Activated T-helper 1 cell treated with anti-CD3 and anti-CD28 coated beads, Interleukin-2, amount 50 U/mL, for 16 hours (primary cell): ENCODE measurements at places on chromosomes 16 and 17.

DNA sequence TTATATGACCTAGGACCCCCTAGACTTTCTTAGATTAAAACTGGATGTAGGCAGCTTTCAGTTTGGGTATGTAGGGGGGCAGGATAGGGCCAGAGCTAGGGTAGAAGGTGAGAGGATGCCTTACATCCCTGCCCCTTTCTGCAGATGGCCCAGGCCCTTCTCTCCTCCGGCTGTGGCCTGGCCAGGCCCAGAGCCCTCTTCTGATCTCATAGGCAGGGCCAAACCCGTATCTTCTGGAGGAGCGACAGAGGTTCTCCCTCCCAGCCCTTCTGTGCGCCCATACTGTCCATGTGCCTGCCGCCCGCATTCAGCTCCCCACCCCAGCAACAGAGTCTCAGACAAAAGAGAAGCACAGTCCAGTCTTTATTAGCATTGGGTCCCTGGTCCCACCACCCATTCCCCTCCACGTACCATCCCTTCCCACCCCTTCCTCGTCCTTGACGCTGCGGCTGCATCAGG, 2.0 kb upstream of the TSPOAP1 start:
- DNase-seq = no peak

- DNase-seq = no peak
Measured at GRCh38 chr17:43526886-43527648, 19.1 kb downstream of the ETV4 start.

GRCh38 chr16:69386596-69386995, 789 bp upstream of the TERF2 start:
- DNase-seq = no peak

DNA sequence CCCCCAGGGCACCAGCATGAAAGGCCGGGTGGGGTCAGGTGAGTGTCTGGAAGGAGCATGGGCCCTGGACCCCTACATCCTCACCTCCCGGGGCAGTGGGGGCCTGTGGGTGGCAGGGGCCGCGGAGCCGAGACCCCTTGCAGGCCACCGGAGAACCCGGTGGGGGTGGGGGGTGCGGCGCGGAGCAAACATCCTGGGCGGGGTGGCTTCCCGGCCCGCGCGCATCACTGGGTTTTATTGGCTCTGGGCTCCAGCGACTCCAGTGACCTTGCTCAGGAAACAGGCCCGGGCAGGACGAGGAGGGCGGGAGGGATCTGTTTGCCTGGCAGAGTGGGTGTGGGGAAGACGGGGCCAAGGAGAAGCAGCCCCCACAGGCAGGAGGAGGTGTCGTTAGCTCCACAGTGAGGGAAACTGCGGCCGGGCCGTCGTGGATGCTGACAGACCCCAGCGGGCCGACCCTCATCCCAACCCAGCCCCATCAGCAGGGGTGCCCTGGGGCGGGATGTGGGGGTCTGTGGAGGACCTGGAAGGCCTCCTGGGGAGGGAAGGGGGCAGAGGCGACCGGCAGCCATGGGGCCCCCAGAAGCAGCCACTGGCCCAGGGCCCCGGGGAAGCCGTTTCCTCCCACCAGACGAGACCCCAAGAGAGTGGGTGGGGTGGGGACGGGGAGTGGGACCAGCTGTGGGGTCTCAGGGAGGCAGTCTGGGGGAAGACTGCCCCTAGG, 10.6 kb downstream of the SSTR5 start:
- DNase-seq = no peak

GRCh38 chr17:74737299-74738050, 419 bp downstream of the RAB37 start:
- DNase-seq = no peak

DNA sequence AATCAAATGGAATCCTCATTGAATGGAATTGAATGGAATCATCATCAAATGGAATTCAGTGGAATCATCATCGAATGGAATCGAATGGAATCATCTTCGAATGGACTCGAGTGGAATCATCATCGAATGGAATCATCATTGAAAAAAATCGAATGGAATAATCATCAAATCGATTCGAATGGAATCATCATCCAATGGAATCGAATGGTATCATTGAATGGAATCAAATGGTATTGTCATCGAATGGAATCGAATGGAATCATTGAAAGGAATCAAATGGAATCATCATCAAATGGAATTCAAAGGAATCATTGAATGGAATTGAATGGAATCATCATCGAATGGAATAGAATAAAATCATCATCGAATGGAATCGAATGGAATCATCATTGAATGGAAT, 619.3 kb downstream of the TP53TG3F start:
- no peak for DNase-seq

GRCh38 chr16:73020409-73020884, 27.5 kb downstream of the ZFHX3 start:
- DNase-seq = no peak

DNA sequence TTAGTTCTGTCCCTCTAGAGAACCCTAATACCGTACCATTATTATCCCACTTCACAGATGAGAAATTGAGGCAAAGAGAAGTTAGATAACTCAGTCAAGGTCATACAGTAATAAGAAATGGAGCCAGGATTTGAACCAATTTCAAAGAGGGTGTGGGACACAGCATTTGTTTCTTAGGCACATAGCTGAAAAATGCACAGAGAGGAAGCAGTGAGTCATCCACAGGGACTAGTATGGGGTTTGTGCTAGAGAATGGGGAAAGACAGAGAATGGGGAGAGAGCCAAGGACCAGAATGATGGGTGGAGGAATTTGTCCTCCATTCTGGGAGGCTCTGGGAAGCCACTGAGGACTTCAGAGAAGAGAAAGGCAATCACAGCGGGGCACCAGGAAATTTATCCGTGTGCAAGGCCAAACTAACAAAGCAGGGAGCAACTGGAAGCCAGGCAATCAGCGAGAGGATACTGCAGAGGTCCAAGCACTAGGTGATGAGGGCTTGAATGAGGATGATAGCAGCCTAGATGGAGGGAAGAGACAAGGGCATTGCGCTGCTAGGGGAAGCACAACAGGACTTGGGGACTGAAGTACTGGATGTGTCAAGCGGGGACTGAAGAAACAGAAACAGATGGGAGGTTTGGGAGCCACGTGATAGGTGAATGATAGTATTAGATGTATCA, 78.1 kb upstream of the ZFHX3 start:
- no peak for DNase-seq
